Non-pigmented ciliary epithelial cell (primary cell): ENCODE measurements at places on chromosomes 12 and 14.
A peak's percentile ranks its signal among the peaks of the same experiment; 100 is the strongest.

DNA sequence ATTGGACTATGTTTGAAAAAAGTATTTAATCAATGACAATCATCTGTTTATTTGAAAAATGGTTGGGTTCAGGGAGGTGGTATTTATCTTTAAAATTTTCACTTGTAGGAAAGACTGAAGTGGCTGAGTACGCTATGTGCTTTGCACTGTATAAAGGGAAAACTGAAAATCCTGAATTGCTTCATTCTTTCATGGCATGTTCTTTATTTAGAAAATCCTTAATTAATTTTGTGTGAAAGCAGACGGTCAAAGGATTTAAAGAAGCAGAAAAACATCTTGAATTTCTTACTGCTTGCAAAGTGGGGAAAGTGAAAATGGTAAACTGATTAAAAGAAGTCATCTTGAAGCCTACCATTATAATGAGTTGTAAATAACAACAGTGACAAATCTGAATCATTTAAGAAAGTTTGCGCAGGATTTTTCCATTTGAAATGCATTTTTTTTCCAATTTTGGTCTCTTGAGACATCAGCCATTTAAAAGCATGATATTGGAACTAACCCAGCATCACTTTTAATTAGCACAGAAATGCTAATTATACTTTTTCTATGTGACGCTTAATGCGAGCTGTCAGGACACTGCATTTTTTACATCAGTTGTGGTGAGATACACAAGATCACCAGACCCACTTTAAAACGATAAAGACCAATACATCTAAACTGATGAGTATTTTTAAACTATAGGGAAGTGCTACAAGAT, 169.0 kb downstream of the NEDD1 start:
- no peak for DNase-seq

DNA sequence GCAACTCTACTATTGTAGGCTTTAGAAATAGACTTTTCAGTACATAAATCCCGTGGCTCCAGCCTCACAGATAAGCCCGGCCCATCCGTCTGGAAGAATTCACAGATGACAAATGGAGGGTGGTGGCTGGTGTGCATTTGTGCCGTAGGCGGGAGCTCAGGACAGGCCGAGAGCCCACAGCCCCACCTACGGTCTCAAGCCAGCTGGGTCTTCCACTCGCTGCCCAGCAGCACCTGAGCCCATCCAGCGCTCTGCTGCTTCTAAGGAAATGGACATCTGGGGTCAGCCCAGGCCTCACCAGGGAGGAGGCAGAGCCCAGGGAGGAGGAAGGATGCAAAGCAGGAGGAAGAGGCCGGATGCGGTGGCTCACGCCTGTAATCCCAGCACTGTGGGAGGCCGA, 72.8 kb downstream of the KIF26A start:
- no peak for DNase-seq

GRCh38 chr14:69005432-69006148, 26.5 kb upstream of the ACTN1 start:
- peak; percentile 89 for DNase-seq

DNA sequence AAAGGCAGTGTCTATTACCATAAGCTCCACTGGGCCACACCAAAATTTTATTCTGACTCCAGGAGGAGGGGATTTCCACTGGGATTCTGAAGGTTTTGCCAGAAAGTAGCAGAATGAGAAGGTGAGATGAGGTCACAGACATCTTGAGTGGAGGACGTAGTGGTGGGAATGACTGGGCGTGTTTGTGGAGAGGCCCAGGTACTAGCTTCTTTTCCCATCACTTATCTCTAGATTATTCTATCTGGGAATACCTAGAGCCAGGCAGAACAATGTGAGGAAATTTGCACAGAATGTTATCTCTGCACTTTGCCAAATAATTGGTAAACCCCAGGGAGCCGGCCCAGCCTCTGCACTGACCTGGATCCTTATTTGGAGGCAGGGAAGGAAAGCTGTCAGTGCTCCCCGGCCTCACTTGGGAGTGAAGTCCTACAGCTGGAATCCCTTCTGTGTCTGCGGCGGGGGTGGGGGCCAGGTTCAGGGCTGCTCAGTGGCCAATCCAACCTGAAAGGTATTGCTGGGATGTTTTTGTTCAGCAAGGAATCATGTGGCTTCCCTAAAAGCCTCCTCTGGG, 129.4 kb downstream of the C12orf75 start:
- no peak for DNase-seq

DNA sequence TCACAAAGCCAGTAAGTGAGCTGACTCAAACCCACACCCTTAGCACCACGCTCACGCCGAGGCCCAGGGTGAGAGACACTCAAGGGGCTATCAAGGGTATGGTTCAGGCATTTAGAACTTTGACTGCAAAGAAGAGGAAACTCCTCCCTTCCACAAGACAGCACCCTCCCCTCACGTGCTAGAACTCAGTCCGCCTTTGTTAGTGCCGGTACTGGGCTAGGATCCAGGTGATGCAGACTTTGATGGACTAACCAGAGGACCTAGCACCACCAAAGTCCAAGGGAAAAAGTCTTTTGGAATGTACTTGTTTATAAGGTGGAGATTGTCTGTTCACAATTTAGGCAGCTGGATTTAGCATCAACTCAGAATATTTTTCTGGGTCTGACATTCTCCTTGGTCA, 33.7 kb downstream of the VWF start:
- no peak for DNase-seq

GRCh38 chr14:98684468-98684867, 587.5 kb downstream of the BCL11B start:
- DNase-seq = no peak

DNA sequence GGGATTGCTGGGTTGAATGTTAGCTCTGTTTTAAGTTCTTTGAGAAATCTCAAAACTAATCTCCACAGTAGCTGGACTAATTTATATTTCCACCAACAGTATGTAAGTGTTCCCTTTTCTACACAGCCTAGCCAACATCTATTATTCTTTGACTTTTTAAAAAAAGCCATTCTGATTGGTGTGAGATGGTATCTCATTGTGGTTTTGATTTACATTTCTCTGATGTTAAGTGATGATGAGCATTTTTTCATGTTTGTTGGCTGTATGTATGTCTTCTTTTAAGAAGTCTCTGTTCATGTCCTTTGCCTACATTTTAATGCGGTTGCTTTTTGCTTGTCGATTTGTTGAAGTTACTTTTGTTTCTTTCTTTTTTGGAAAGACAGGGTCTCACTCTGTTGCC, 301.1 kb upstream of the OR4E1 start:
- no peak for DNase-seq

DNA sequence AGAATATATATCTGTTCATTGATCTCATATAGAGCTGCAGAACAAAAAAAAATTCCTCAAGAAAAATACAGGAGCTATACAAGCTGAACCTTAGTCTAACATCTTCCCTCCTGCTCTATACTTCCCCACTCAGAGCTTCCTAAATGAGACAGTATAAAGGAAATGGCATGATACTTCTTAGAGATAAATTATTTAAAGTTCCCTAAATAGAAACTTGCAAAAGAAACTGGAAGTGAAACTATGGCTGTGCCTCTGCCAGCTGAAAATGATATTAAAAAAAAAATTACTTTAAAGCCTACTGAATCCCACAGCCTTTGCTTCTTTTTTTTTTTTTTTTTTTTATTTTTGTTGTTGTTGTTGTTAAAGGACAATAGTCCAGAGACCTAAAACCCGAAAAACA, 11.6 kb upstream of the NEK9 start:
- DNase-seq = no peak

GRCh38 chr14:23078692-23079116, 16.2 kb downstream of the ACIN1 start:
- DNase-seq = peak; percentile 87

DNA sequence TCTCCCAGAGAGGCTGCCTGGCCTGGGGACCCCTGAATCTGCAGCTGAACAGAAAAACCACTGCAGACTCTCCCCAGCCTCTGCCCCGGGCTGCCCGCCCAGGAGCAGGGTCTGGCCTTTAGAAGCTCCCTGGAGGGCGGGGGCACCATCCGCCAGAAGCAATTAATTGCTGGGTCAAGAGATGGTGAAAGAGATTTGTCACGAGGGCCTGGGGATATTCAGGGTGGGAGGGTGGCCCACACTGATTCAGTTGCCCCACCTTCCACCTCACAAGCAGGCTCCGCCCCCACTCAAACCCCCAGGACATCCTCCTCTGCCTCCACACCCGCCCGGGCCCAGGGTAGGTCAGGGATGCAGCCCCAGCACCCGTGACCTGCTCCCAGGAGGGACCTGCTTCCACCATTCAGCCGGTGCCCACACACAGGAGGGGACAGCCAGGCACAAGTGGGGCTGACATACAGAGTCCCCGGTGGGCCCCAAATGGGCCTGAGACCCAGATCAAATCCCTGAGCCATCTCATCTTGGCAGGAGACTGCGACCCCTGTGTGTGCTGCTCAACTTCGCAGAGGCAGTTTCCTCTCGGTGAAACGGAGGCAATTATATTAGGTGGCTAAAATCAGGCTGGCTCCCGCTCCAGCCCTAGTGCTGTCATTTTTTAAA, 23.0 kb downstream of the NCOR2 start:
- DNase-seq = no peak

GRCh38 chr14:100740929-100741328, 14.2 kb downstream of the DLK1 start:
- DNase-seq = no peak

- no peak for DNase-seq
These were observed 1.2 kb downstream of the PHETA1 start for GRCh38 chr12:111367661-111368221.

DNA sequence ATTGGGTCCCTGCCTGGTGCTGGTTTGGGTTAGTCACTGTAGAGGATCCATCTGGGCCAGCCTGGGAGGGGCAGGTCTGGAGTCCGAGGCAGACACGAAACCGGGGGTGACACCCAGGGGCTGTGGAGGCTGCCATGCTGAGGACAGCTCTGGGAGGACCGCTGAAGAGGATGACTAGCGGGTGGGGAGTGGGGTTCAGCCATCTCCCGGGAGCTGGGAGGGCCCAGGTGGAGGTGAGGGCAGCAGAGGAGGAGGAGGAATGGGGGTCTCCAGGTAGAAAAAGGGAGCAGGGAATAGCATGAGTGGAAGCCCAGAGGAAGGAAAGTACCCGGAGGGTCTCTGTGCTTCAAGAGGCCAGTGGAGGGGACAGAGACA, 4.0 kb upstream of the DIO3 start:
- DNase-seq = no peak

DNA sequence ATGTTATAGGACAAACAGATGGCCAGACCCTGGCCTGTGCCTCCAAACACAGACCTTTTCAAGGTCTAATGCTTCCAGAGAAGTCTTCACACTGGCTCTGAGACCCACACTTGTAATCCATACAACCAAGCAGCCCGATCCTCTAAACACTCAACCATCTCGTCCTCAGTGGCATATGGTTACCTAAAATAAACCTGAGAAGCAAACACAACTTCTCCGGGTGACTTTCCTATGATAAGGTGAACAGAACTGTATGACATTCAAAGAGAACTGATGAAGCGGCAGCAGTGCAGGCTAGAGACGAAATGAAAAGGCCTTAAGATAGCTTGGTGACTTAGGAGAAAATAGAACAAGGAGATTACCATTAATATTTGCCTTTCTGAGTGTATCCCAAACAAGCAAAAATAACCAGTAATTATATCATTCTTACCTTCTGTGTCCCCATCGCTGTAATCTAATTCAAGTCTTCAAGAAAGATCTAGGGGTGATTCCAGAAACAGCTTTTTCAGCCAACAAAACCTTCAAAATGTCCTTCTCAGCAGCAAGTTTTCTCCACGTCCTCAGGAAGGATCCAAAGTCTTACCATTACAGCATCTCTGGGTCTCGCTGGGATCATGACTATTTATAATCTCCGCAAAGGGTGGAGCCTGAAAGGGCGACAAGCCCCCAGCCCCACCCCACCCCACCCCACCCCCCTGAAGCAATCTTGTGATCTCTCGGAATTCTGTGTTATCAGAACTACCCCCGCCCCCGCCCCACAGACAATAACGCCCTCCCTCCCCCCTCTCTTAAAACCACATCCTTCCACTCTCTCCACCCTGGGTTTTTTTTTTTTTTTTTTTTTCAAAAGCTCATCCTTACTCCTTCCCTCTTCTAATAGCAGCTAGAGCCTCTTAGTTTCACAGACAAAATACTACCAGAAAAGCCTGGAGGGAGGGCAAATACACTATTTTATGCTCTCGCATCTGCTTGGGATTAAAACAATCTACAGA, at the start of gene SLC2A3:
TSS of gene SLC2A3 (minus strand) at position 598 of the 992 bp plus-strand sequence. CDS start at position 445, 153 bp downstream.
- DNase-seq = peak; percentile 73

- DNase-seq = no peak
These were observed 59.7 kb downstream of the DAO start for GRCh38 chr12:108939594-108939993.

- no peak for DNase-seq
These were observed 297.5 kb downstream of the NAV3 start for GRCh38 chr12:78128211-78128610.

- no peak for DNase-seq
These were observed 45.3 kb upstream of the PTHLH start for GRCh38 chr12:28017873-28018255.

DNA sequence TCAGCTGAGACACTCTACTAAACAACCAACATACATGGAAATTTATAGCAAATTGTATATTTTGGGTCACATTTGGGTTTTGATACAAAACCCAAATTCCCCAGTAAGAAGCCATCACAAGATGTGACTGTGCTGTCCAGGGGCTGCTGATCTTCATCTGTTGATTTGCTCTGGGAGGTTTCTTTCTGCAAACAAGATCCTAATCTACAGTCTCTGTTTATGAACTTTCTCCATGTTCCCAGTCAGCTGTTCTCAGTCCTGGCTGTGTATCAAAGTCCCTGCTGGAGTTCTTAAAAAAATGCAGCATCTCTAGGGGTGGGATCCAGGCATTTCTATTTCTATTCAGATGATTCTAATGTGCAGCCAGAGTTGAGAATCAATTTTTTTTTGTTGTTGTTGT, 85.1 kb downstream of the ATP23 start:
- DNase-seq = no peak

GRCh38 chr14:56949828-56950227, 139.5 kb upstream of the OTX2 start:
- DNase-seq = no peak

DNA sequence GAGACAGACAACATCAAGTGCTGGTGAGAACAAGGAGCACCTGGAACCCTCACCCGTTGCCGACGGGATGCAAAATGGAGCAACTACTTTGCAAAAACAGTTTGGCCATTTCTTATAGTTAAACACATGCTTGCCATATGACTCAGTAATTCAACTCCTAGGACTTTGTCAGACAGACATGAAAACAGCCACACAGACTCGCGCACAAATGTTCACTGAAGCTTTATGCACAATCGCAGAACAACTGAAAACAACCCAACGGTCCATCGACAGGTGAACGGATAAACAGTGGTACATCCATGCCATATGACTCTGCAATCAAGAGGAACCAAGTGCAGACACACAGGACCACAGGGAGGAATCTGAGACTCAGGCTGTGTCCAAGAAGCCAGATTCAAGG, 30.8 kb downstream of the NCOR2 start:
- no peak for DNase-seq

DNA sequence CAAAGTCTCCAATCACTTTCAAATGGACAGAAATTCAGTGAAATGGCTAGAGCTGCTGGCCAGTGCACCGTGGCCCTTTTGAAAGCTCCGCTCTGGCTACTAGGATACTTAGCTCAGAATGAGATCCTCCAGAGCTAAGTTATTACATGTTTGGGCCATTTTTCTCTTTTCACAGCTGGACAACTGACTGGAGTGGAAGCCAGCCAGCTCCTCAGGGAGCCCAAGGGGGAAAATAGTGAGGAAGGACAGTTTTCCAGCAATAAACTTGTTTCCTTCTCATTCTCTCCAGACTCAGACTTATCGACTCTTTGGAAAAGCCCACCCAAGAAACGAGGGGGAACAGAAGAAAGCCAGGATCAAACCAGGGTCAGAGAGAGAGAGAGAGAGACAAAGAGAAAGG, 266.0 kb downstream of the KSR2 start:
- DNase-seq = no peak

GRCh38 chr14:94646481-94646880, 34.3 kb downstream of the SERPINA3 start:
- peak; percentile 59 for DNase-seq

GRCh38 chr14:89486505-89486904, 69.5 kb upstream of the FOXN3 start:
- no peak for DNase-seq
